GM13977 (cell line): ENCODE measurements at places on chromosomes 13 and 19.

DNA sequence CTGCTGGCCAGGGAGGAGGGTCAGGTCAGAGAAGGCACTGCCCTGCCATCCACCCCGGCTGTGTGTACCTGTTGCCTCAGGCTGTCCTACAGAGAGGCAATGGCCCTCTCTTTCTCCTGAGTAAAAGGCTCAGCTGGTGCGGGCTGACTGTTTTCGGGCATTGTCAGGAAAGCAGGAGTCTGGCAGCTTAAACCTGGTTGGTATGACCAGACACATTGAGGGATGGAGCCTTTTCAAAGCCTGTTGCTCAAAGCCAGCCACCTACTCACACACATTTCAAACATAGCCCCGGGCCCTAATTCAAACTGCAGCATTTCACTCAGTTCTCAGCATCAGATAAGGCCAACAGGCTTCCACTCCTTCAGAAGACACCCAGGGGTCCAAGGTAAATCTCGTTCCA lies 61.8 kb upstream of the PDX1 start:
- no peak for DNase-seq

DNA sequence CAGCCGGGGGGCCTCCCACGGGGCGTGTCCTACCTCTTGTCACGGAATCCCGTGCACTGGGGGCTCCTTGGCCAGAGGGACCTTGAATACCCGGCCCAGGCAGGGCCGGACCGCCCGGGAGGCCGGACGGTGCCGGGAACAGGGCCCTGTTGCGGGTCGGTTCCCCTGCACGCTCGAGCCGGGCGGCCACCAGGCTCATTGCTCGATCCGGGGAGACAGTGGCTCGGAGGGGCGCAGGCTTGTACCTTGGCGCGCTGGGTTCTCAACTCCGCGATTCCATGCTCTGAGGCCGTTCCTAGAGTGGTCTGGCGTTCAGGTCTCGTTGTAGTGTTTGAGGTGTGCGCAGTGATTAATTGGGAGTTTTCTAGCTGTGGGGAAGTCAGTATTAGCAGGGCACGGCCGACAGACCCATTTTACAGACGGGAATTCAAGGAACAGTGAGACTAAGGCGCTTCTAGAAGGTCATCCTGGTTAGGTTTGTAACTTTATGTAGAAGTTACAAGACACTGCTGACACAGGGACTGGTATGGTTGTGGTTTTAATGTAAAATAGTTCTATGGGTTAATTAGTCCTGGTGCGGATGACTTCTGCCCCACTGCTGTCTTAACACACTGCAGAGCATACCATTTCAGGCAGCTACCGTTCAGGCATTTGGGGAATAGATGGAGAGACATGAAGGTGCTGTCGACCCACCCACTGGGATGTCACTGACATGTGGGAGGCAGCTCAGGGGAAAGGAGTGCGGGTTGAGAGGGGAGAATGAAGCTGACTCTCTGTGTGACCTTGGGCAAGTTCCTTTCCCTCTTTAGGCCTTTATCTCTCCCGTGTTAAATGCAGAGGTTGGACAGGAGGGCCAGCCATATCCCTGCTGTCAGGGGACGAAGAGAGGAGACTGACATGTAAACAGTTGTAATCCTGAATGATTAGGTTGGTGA lies 592 bp downstream of the CLPTM1 start:
- no peak for DNase-seq

GRCh38 chr13:74920361-74920760 lies 561.6 kb downstream of the TBC1D4 start:
- DNase-seq = no peak

DNA sequence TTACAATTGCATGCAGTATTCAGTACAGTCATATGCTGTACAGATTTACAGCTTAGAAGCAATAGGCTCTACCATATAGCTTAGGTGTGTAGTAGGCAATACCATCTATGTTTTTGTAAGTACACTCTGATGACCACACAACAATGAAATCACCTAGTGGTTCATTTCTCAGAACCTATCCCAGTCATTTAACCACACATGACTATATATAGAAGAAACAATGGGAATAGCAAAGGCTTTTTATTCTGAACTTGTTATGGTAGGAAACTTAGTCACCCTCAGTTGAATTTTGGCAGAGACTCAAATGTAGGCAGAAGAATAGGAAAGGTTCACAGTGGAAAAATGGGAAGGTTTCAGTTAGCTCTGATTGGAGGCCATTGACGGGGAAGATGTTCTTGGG lies 1075.1 kb upstream of the MIR17HG start:
- no peak for DNase-seq

DNA sequence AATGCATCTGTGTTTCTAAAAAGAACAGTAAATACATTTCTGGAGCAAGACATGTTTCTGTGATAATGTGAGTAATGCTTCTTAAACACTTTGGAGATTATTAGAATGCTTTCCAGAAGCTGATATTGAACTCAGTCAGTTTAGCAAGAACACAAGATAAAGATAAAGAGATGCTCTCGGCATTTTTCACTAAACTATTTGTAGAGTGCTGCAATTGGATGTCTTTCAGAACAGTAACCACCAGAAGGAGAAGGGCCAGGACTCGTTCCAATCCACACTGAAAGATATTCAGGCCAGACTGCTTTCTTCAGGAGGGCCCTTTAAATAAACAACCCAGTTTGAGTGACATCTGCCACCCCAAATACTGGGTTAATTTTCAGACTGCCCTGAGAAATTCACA lies 456.0 kb downstream of the TBC1D4 start:
- no peak for DNase-seq
